ENCODE measurements at places on chromosomes 2 and 18. TPM values are rescaled to one million over a fixed set of nuclear protein-coding genes. Genes with fewer than 3 reads are reported as not detected.

SERPINB13 gene
- polyA plus RNA-seq, result not detected

GATA6 gene
- not detected for polyA plus RNA-seq

TLX2 gene
- not detected for polyA plus RNA-seq

POMC gene
- not detected for polyA plus RNA-seq

NTSR2 gene
- polyA plus RNA-seq, result 1.7 TPM

CNRIP1 gene
- polyA plus RNA-seq, result 58.7 TPM

COL4A4 gene
- polyA plus RNA-seq, result 0.67 TPM

TPO gene
- 1.2 TPM for polyA plus RNA-seq

ZBTB7C gene
- polyA plus RNA-seq, result 1.1 TPM

SCN2A gene
- 47.8 TPM for polyA plus RNA-seq

DSG2 gene
- polyA plus RNA-seq, result not detected

CEP76 gene
- 524 TPM for polyA plus RNA-seq

TUBA3D gene
- polyA plus RNA-seq, result 2.8 TPM

HMSD gene
- not detected for polyA plus RNA-seq

CSRNP3 gene
- 27.2 TPM for polyA plus RNA-seq

FMNL2 gene
- polyA plus RNA-seq, result 22.4 TPM

PRSS56 gene
- not detected for polyA plus RNA-seq

TMEM169 gene
- polyA plus RNA-seq, result 2.9 TPM

COBLL1 gene
- polyA plus RNA-seq, result 10.9 TPM

SERPINB11 gene
- not detected for polyA plus RNA-seq

LBX2 gene
- not detected for polyA plus RNA-seq

BZW1 gene
- polyA plus RNA-seq, result 162 TPM

B3GNT7 gene
- polyA plus RNA-seq, result not detected

IL1R1 gene
- 0.35 TPM for polyA plus RNA-seq

GALNT13 gene
- 17.3 TPM for polyA plus RNA-seq

PAX8 gene
- not detected for polyA plus RNA-seq

DSC2 gene
- polyA plus RNA-seq, result 0.06 TPM

CPO gene
- not detected for polyA plus RNA-seq

LHCGR gene
- not detected for polyA plus RNA-seq

UCN gene
- 0.43 TPM for polyA plus RNA-seq

STAT1 gene
- polyA plus RNA-seq, result 18.4 TPM

DOCK10 gene
- polyA plus RNA-seq, result 3.3 TPM

GKN2 gene
- polyA plus RNA-seq, result not detected

TXNDC2 gene
- not detected for polyA plus RNA-seq

LYG1 gene
- polyA plus RNA-seq, result not detected

BMP10 gene
- not detected for polyA plus RNA-seq

DPYSL5 gene
- polyA plus RNA-seq, result 10.1 TPM

FIGN gene
- polyA plus RNA-seq, result 11.4 TPM

SLC5A7 gene
- not detected for polyA plus RNA-seq

TUBA3E gene
- polyA plus RNA-seq, result 0.20 TPM

IMPACT gene
- polyA plus RNA-seq, result 45.0 TPM

KCNF1 gene
- polyA plus RNA-seq, result 3.4 TPM

SLC38A11 gene
- polyA plus RNA-seq, result 1.0 TPM

ACTG2 gene
- polyA plus RNA-seq, result not detected

QPCT gene
- not detected for polyA plus RNA-seq

TGFA gene
- 0.55 TPM for polyA plus RNA-seq

NMS gene
- not detected for polyA plus RNA-seq

ZNF385B gene
- 25.8 TPM for polyA plus RNA-seq

ACVR1C gene
- polyA plus RNA-seq, result 2.6 TPM

GALNT3 gene
- polyA plus RNA-seq, result not detected

CRYGC gene
- polyA plus RNA-seq, result not detected

HYCC2 gene
- 19.8 TPM for polyA plus RNA-seq

MARCO gene
- not detected for polyA plus RNA-seq

ERMN gene
- polyA plus RNA-seq, result 18.7 TPM

SCN9A gene
- 1.1 TPM for polyA plus RNA-seq

SOX11 gene
- polyA plus RNA-seq, result 0.60 TPM

All from Purkinje cell (primary cell).